Hindlimb muscle (tissue), 1 donor: ENCODE measurements at places on chromosomes 6 and 20.
A peak's percentile ranks its signal among the peaks of the same experiment; 100 is the strongest.

DNA sequence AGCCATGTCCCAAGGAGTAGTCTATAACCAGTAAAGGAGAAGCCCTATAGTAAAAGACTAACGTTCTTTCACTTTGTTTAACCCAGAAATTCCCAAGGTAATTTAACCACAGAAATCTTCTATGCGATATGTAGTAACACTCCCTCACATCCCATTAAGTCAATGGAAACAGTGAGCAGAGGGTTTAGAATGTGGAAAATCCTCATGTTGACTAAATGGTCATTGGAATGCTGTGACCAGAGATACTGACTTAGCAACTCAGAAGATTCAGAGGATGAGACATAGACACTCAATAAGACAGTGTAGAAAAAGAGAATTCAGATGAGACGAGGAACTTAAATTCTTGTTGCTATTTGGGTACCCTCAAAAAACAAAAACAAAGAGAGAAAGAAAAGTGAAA lies 562.2 kb upstream of the NOX3 start:
- DNase-seq: no peak

GRCh38 chr6:21022343-21023107 lies 488.3 kb downstream of the CDKAL1 start:
- DNase-seq: no peak

DNA sequence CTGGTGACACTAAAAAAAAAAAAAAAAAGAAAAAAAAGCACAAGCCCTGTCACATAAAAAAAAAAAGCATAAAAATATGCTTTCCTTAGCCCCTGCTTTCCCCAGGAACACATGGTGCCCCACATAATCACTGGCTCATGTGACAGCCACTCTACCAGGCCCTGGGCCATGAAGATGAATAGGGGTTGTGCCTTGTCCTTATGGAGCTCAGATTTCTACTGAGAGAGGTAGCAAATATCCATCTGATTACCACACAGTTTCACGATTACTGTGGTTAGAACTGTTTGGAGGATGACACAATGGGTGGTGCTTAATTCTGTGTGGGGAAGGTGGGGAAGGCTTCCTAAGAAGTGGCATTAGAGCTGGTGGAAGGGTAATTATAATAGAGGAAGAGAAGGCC lies 9.3 kb downstream of the RAET1E start:
- DNase-seq: no peak

DNA sequence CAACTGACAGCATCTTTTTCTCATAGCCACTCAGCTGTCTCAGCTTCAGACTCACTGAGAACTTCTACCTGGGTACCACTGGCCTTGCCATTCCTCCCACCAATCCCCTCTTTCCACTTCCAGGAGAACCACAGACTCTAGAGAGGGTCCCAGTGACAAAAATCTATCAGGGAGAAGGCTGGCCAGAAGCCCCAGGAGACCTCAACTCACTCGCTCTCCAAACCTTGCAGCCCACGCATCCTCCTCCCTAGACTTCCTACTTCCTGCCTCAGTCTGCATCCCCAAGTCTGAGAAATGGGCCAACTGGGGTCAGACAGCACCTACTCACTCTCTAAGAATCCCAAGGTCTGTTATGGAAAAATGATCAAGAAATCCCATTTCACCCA lies 1.2 kb downstream of the TMEM239 start:
- DNase-seq: no peak

- DNase-seq: no peak
These were observed 74.7 kb downstream of the FRK start for GRCh38 chr6:115986026-115986425.

GRCh38 chr6:165308926-165309731 lies at the start of gene C6orf118:
Gene C6orf118, minus strand, starts transcription at chr6:165309605. Its CDS starts 19 bp downstream, at chr6:165309586.
- DNase-seq: peak; percentile 91

GRCh38 chr20:51667491-51667890 lies 100.7 kb downstream of the ATP9A start:
- no peak for DNase-seq
